CD4-positive, alpha-beta T cell treated with Interferon alpha-2 for 1 hour (primary cell): ENCODE measurements at places on chromosomes 6 and 20.
A peak's percentile ranks its signal among the peaks of the same experiment; 100 is the strongest.

GRCh38 chr6:142781129-142781528, 163.8 kb downstream of the HIVEP2 start:
- no peak for DNase-seq

- DNase-seq: peak; percentile 1
Measured at GRCh38 chr6:52535711-52536423, 41.0 kb downstream of the TRAM2 start.

DNA sequence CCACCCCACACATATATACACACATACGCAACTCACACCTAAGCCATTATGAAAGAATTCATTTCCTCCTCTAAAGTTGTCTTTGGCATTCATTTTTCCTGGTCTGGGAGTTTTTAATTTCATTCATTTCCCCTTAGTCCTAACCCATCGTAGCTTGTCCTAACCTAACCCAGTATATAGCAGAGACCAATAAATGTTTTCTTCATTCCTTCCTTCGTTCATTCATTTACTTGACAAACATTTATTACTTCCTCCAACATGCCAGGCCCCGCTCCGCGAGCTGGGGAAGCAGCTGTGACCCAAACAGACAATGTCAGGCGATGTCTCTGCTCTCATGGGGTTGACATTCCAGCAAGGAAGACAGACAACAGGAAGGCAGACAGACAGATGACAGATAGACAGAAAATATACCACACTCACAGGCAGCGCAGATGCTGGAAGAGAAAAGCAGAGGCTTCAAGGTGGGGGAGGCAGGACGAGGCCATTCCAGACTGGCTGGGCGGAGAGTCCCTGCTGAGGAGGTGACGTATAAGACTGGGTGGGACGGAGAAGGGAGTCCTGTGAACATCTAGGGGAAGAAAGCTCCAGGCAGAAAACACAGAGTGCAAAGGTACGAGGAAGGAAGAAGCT, 33.7 kb upstream of the SIRPA start:
- no peak for DNase-seq

- DNase-seq: no peak
Measured at GRCh38 chr20:20317195-20317594, 50.7 kb upstream of the INSM1 start.

GRCh38 chr20:4730780-4731179, 9.1 kb downstream of the PRND start:
- no peak for DNase-seq

- DNase-seq: peak; percentile 57
Measured at GRCh38 chr6:16480763-16481560, 242.6 kb downstream of the GMPR start.

GRCh38 chr20:9367746-9368145, 146.6 kb upstream of the LAMP5 start:
- no peak for DNase-seq

DNA sequence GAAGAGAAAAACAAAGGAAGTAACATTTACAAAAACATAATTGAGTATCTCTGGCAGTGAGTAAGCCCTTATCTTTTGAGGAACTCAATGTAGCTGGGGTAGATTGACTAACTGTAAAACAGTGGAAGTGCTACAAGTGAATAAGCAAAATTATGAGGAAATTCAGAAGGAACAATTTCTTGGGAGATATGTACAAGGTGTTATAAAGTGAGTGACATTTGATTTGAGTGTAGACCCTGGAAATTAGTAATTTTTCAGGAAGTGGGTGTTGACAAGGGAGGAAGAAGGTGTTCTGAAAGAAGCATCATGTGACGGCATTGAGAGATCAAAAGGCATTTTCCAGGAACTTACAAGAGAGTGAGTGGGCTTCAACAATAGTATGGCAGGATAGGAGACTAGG, 22.2 kb downstream of the XRN2 start:
- DNase-seq: no peak
